Activated CD4-positive, alpha-beta T cell treated with anti-CD3 and anti-CD28 coated beads, Interleukin-2, amount 10 ng/mL, durations not matched to agents 7 days and 5 days (primary cell): ENCODE measurements at places on chromosomes 2 and 18. TPM values are rescaled to one million over a fixed set of nuclear protein-coding genes. Genes with fewer than 3 reads are reported as not detected.

DNA sequence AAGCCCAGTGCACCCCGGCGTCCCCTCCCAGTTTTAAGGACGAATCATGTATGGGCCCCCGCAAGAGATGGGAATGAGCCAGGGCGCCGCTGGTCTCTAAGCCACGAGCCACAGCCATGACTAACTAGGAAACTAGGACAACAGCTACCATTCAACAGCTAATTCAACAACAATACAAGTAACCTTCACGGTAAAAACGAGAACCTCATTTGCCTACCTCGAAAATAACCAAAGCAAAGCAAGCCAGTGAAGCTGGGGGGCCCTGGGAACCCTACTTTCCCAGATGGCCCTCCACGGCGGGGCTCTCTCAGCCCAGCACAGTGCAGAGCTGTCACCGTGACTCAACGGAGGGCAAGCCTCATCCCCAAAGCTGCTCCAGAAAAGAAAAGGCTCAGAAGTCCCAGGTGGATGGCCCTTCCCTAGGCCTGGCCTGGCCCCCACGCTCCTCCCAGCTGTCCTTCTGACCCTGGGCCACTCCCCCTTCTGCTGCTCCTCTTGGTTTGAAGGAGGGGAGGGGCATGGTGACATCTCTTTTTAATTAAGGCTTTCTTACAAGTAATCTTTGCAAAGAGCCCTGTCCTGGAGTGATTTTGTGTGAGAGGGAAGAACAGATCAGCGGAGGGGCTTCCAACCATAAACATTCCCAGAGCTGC is 126.3 kb downstream of the HDAC4 start:
- H3K27me3 ChIP-seq = peaks cover 6% of the 10 kb centered on the region
- H3K4me1 ChIP-seq = peaks cover 76% of the 10 kb centered on the region
- peaks cover 18% of the 10 kb centered on the region for H3K36me3 ChIP-seq
- no peak for DNase-seq
- peak overlapping the region; percentile 93 for H3K27ac ChIP-seq

DNA sequence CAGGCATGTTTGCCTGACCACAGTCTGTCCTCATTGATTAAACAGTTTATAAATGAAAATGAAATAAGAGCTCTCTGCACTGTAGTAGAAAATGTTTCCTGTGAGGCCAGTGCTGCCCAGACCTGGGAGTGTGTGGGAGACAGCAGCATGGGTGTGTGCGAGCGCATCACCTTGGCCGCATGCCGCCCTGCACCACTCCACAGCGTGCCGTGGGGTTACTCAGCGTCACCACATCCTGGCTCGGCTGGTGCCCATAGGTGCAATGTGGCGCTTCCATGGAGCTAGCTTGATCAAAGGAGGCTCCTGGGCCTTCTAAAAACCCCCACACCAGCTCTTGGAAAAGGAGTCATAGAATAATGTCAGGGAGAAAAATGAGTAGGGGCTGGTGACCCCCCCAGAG is 76.0 kb upstream of the EPC2 start:
- no peak overlapping the region for H3K4me3 ChIP-seq
- DNase-seq = peak; percentile 16
- no peaks in the 10 kb centered on the region for H3K36me3 ChIP-seq
- peaks cover 15% of the 10 kb centered on the region for H3K4me1 ChIP-seq
- peak overlapping the region; percentile 3 for H3K27ac ChIP-seq

The XIRP2 gene
- not detected for total RNA-seq

- no peak for DNase-seq
- H3K27me3 ChIP-seq = no peaks in the 10 kb centered on the region
- H3K27ac ChIP-seq = no peak overlapping the region
These were observed 29.2 kb downstream of the AGAP1 start for GRCh38 chr2:235523021-235523420.

The SPATA3 gene
- 0.71 TPM for total RNA-seq

The ZNF892 gene
- total RNA-seq = 4.0 TPM

The ZSWIM2 gene
- not detected for total RNA-seq

DNA sequence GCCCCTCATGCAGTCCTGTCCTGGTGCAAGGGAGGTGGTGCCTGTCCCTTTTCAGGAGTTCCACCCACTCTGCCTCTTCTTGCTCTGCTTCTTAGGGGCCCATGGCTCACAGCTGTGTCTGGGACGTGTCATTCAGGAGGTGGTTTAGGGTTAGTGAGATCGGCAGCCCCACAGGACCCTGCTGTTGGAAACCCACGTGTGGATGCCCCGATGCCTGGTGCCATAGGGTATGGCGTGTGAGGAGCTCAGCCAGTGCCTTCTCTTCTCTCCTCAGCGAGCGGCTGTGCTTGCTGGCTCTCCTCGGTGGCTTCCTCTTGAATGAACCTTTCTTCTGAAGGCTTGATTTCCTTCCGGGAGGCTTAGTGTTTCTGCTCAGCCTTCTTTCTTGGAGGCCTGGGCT is 55.2 kb downstream of the LDLRAD4 start:
- peak overlapping the region; percentile 67 for H3K4me3 ChIP-seq
- DNase-seq = peak; percentile 55
- peak overlapping the region; percentile 86 for H3K27ac ChIP-seq
- no peaks in the 10 kb centered on the region for H3K27me3 ChIP-seq

The CYP27C1 gene
- total RNA-seq = not detected

DNA sequence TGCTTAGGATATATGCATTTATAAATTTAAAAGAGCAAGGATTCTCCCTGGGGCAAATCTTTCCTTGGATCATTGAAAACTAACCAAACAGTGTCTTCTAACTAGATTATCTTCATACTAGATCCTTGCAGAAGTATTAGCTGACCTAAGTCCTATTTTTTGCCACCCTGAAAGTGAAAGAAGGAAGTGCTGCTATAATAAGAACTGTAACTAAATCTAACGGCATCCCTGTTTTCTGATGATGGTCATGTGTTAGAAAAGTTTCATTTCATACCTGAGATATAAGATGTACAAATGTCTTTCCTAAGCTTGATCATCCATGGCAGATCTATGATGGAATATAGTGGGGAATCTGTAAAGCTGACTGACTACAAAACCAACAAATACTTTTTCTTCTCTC is 102.7 kb downstream of the MAP2 start:
- H3K4me1 ChIP-seq = peaks cover 19% of the 10 kb centered on the region
- H3K4me3 ChIP-seq = no peak overlapping the region
- no peaks in the 10 kb centered on the region for H3K36me3 ChIP-seq
- no peaks in the 10 kb centered on the region for H3K27me3 ChIP-seq
- no peak for DNase-seq

GRCh38 chr2:8152392-8153257 is 529.2 kb upstream of the ID2 start:
- no peak for DNase-seq
- peaks cover 5% of the 10 kb centered on the region for H3K36me3 ChIP-seq
- H3K27me3 ChIP-seq = no peaks in the 10 kb centered on the region

DNA sequence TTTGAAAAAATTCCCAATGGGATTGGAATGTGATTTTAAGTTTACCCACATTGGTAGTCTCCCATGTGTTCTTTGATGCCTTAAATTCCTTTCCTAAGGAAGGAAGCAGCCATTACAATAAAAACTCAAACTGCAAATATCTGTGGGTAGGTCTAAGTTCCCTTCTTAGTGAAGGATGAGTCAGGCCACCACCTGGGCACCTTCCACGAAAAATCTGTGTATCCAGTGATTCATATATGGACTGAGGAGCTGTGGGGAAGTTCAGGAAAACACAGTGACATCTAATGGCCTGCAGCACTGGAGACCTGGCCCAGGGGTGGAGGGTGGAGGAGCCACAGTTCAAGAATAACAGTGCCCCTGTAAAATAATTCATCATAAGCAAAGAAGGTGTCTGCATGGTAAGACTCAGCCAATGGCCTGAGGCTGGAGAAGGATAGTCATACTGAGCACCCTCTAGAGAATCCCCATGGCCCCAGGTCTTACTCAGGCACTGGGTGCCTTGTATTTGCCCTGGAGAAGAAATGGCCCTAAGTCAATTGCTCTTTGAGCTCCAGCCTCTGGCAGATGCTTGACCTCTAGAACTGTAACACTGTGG is 248.6 kb downstream of the SP3 start:
- no peaks in the 10 kb centered on the region for H3K4me1 ChIP-seq
- H3K27ac ChIP-seq = no peak overlapping the region
- H3K4me3 ChIP-seq = no peak overlapping the region
- H3K36me3 ChIP-seq = no peaks in the 10 kb centered on the region
- no peak for DNase-seq

- peaks cover 4% of the 10 kb centered on the region for H3K27me3 ChIP-seq
- peaks cover 5% of the 10 kb centered on the region for H3K4me1 ChIP-seq
- H3K36me3 ChIP-seq = no peaks in the 10 kb centered on the region
These were observed 9.3 kb upstream of the NEU4 start for GRCh38 chr2:241799522-241800197.
